Activated naive CD8-positive, alpha-beta T cell treated with anti-CD3 and anti-CD28 coated beads, Interleukin-2, amount 10 ng/mL, durations not matched to agents 7 days and 5 days (primary cell): ENCODE measurements at places on chromosomes 7 and 10. TPM values are rescaled to one million over a fixed set of nuclear protein-coding genes. Genes with fewer than 3 reads are reported as not detected.

DNA sequence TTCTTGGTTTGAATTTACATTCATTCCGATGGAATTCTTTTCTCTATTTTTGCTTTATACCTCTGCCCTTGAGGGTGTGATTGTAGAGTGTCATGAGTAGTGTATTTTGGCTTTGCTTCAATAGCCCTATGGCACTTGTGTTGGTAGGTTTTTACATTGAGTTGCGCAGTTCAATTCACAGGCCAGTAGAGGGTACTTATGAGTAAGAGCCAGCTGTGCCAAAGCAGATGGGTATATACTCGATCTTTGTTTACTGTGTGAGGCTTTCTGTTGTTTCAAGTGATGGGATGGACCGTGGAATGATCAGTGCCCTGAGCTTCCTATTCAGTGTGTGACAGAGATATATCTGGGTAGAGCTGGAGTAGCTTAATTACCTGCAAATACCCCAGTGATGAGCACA lies 4.3 kb upstream of the AKR1C3 start:
- H3K4me3 ChIP-seq: no peak overlapping the region
- H3K27me3 ChIP-seq: peaks cover 21% of the 10 kb centered on the region
- peaks cover 8% of the 10 kb centered on the region for H3K4me1 ChIP-seq
- no peaks in the 10 kb centered on the region for H3K36me3 ChIP-seq

- no peak overlapping the region for H3K4me3 ChIP-seq
- no peak overlapping the region for H3K27ac ChIP-seq
- H3K36me3 ChIP-seq: peaks cover 71% of the 10 kb centered on the region
- no peak for DNase-seq
These were observed 84.8 kb downstream of the RSU1 start for GRCh38 chr10:16732376-16732775.

DNA sequence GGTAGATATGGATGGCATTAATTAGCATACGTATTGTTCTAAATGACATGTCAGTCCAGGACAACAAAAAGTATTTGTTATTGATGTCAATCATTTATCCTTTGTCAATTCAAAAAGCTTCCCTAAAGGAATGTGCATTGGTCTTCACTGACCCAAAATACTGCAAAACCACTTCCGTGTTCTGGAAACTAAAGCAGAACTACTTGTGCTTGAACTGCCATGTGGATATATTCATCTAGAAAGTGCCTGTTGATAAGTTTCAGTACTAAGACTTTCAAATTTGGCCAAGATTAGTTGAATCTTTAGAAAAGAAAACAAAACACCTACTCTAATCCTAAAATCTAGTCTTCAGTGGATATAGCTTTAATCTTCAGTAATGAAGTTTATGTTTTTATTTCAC lies 242.1 kb upstream of the PPP1R3A start:
- H3K36me3 ChIP-seq: no peaks in the 10 kb centered on the region
- no peak for DNase-seq
- H3K4me3 ChIP-seq: no peak overlapping the region

DNA sequence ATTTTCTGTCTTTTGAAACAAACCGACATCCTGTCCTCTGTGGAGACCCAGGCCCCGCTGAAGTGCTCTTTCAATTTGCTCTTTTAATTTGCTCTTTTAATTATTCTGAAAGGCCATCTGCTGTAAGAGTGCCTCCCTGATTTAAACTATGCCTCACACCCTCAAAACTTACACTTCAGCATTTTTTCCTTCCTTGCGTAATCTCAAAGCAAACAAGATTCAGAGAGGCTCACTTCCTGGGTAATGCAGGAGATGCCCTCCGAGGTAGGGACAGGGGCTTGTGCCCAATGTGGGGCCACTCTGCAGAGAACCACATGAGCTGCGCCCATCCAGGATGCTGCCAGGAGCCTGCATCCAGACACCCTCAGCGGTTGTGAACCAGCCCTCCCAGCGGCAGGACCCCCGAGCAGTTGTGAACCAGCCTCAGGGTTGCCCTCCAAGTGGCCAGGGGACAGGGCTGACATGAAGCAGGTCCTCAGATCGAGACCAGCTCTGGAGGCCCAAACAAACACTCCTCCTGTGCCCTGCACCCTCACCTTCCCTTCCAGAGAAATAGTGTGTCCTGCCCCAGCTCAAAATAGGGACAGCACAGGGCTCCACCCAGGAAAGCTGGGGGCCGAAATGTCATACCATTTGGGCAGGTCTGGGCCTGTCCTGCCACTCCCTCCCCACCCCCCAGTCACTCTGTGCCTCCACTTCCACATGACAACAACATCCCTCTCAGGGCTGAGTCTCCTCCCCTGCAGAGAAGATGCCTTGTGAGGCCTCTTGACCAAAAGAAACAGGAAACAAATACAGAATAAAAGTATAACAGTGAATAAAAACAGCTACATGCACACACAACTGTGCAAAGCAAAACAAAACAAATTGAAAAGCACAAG lies 190.4 kb downstream of the PTPRN2 start:
- no peak overlapping the region for H3K4me3 ChIP-seq
- H3K36me3 ChIP-seq: no peaks in the 10 kb centered on the region
- H3K4me1 ChIP-seq: no peaks in the 10 kb centered on the region
- H3K27ac ChIP-seq: no peak overlapping the region
- no peak for DNase-seq

GRCh38 chr10:16195894-16196293 lies 240.9 kb upstream of the PTER start:
- H3K4me1 ChIP-seq: peaks cover 20% of the 10 kb centered on the region
- no peak overlapping the region for H3K4me3 ChIP-seq
- H3K36me3 ChIP-seq: peaks cover 7% of the 10 kb centered on the region

GRCh38 chr10:54758791-54759190 lies 42.2 kb downstream of the PCDH15 start:
- H3K4me1 ChIP-seq: no peaks in the 10 kb centered on the region
- no peak overlapping the region for H3K4me3 ChIP-seq
- no peak overlapping the region for H3K27ac ChIP-seq
- H3K27me3 ChIP-seq: no peaks in the 10 kb centered on the region

- no peaks in the 10 kb centered on the region for H3K36me3 ChIP-seq
- no peak overlapping the region for H3K27ac ChIP-seq
- H3K4me3 ChIP-seq: no peak overlapping the region
- no peaks in the 10 kb centered on the region for H3K4me1 ChIP-seq
These were observed 67.1 kb downstream of the TNS3 start for GRCh38 chr7:47514818-47515217.

- peak overlapping the region; percentile 90 for H3K4me3 ChIP-seq
- peaks cover 4% of the 10 kb centered on the region for H3K27me3 ChIP-seq
- DNase-seq: peak; percentile 91
- H3K4me1 ChIP-seq: peaks cover 42% of the 10 kb centered on the region
These were observed 270.3 kb downstream of the ELFN1 start for GRCh38 chr7:1940402-1940786.

GRCh38 chr10:95716466-95716865 lies 22.7 kb upstream of the TCTN3 start:
- no peak for DNase-seq
- no peaks in the 10 kb centered on the region for H3K36me3 ChIP-seq
- peaks cover 2% of the 10 kb centered on the region for H3K27me3 ChIP-seq
- H3K27ac ChIP-seq: no peak overlapping the region

DNA sequence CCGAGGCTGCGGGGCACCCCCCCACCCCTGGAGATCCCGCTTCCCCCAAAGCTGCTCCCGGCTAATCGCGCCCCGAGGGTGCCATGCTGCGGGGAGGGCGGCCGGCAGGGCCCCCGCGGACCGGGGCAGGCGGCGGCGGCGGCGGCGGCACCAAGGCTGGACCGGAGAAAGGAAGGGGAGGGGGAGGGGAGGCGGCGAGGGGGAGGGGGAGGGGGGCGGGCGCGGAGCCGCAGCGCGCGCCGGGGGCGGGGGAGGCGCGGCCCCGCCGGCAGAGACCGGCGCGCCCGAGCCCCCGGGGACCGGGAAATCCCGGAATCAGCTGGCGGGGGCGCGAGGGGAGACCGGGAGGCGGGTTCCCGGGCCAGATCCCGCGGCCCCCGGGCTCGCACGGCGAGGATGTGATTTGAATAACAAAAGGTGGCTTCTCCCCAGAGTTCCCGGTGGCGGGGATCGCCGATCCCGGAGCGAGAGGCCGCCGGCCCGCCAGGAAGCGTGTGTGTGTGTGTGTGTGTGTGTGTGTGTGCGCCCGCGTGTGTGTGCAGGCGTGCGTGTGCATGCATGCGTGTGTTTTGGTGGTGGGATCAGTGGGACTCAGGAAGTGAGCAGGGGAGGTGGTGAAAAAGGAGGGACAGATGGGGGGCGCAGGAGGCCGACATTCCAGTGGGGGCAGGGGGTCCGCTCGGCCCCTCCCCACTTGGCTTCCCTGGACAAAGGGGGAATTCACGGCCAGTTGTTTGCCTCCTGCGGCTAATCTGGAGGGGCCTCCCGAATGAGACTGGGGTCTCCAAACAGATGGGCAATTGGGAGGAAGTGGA lies 99.5 kb downstream of the HIP1 start:
- H3K4me1 ChIP-seq: peaks cover 4% of the 10 kb centered on the region
- peaks cover 1% of the 10 kb centered on the region for H3K36me3 ChIP-seq
- peak overlapping the region; percentile 79 for H3K4me3 ChIP-seq
- DNase-seq: peak; percentile 56

DNA sequence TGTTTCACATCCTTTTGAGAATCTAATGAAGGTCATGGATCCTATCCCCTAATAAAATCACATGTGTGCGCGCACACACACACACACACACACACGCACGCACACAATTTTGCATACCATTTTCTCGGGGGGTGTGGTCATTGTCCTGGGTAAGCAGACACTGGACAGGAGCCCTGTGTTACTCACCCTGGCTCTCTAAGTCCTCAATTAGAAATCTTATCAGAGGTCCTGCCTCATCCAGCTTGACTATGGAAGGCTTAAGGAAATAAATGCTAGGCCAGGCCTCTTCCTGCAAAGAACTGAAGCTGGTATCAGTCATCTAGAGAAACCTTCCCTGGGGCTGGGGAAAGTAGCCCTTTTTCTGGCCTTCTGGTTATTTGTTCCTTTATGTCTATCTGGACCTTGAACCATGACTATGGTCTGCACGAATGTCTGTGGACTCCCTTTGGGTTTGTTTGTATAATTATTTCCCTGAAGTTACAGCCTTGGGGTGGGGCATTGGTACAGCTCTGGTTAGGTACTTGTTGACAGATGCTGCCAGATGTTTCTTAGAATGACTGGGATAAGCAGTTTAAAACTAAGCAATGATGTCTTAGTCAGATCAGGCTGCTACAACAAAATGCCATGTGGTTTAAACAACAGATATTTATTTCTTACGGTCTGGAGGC lies 208.5 kb downstream of the CCDC3 start:
- no peak overlapping the region for H3K4me3 ChIP-seq
- no peaks in the 10 kb centered on the region for H3K27me3 ChIP-seq
- H3K27ac ChIP-seq: no peak overlapping the region
- H3K36me3 ChIP-seq: no peaks in the 10 kb centered on the region

GRCh38 chr10:5639066-5639465 lies 27.3 kb downstream of the ASB13 start:
- no peaks in the 10 kb centered on the region for H3K36me3 ChIP-seq
- H3K27ac ChIP-seq: no peak overlapping the region
- no peaks in the 10 kb centered on the region for H3K4me1 ChIP-seq
- H3K27me3 ChIP-seq: no peaks in the 10 kb centered on the region
- DNase-seq: no peak

GRCh38 chr10:71659111-71659634 lies 60.4 kb downstream of the C10orf105 start:
- no peak for DNase-seq
- H3K36me3 ChIP-seq: no peaks in the 10 kb centered on the region
- H3K27me3 ChIP-seq: peaks cover 5% of the 10 kb centered on the region
- no peak overlapping the region for H3K4me3 ChIP-seq
- H3K4me1 ChIP-seq: no peaks in the 10 kb centered on the region
- no peak overlapping the region for H3K27ac ChIP-seq

- H3K27me3 ChIP-seq: no peaks in the 10 kb centered on the region
- H3K27ac ChIP-seq: no peak overlapping the region
- H3K36me3 ChIP-seq: no peaks in the 10 kb centered on the region
- no peak for DNase-seq
- H3K4me3 ChIP-seq: no peak overlapping the region
- peaks cover 12% of the 10 kb centered on the region for H3K4me1 ChIP-seq
These were observed 130.0 kb downstream of the FAM53B start for GRCh38 chr10:124614003-124614659.

- no peaks in the 10 kb centered on the region for H3K27me3 ChIP-seq
- no peak overlapping the region for H3K4me3 ChIP-seq
- no peak overlapping the region for H3K27ac ChIP-seq
- H3K4me1 ChIP-seq: peaks cover 7% of the 10 kb centered on the region
- peaks cover 4% of the 10 kb centered on the region for H3K36me3 ChIP-seq
These were observed 13.0 kb downstream of the AKAP9 start for GRCh38 chr7:91953618-91954017.

DNA sequence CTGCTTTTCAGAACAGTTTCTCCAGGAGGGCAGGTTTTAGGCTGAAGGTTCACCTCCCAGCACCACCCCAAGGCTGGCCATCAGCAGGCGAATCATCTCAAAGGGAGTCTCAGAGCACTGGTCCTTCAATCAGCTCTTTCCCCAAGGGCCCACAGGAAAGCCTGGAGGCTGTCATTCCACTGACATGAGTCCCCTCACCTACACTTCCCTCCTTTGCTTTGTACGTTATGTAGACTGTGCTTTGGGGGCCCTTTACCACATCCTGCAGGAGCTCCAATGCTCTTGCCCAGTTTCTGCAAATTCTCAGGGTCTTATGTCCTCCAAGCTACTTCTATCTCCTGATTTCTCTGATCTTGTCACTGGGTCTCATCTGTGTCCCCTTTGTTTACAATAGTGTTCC lies 15.4 kb downstream of the WDFY4 start:
- H3K27ac ChIP-seq: no peak overlapping the region
- peaks cover 2% of the 10 kb centered on the region for H3K27me3 ChIP-seq
- peaks cover 3% of the 10 kb centered on the region for H3K4me1 ChIP-seq
- H3K4me3 ChIP-seq: no peak overlapping the region
- no peak for DNase-seq

DNA sequence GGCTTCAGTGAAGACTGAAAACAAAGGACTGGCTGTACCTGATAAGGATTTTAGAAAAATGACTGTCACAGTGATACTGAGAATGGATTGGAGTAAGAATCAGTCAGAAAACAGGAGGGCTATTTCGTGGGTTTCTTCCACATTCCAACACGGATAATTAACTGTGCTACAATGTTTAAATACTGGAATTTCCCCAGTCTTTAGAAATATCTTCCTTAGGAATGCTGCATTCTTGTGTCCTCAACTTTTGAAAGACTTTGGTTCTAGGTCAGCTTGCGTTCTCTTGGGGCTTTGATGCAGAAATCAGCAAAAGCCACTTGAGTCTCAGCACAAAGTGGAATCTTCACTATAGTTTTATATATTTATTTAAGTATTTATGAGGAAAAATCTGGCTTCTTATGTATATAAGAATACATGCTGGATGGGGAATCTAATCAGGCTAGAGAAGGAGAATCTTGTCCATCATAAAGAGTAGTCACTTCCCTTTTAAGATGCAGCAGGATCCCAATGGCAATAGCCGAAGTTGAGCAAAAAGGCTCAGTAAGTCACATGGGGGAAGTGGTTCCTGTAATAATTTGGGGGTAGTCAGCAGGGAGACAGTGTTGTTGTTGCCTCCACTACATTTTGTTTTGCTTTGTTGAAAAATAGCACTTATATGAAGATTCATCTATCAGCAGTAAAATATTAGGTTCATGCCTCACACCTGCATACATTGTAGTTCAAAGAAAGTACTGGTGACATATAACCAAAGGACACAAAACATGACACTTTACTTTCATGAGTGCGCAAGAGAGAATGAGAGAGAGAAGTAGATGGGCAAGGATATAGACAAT lies 86.0 kb downstream of the CH25H start:
- no peak overlapping the region for H3K4me3 ChIP-seq
- H3K4me1 ChIP-seq: no peaks in the 10 kb centered on the region
- no peaks in the 10 kb centered on the region for H3K36me3 ChIP-seq
- H3K27ac ChIP-seq: no peak overlapping the region
- DNase-seq: no peak

FAM25C gene
- not detected for total RNA-seq

FOXI2 gene
- total RNA-seq: not detected

OR2A7 gene
- 2.1 TPM for total RNA-seq

FZD8 gene
- total RNA-seq: 0.28 TPM

HTR7 gene
- 0.14 TPM for total RNA-seq

PGAM2 gene
- 0.74 TPM for total RNA-seq

CPN1 gene
- not detected for total RNA-seq

PNLIPRP1 gene
- not detected for total RNA-seq

ERVW-1 gene
- not detected for total RNA-seq

TDRD1 gene
- 0.20 TPM for total RNA-seq
